A549 treated with AZD2906 at 1 μM for 4 hours (cell line): ENCODE measurements at places on chromosomes 4 and X. TPM values are rescaled to one million over a fixed set of nuclear protein-coding genes. Genes with fewer than 3 reads are reported as not detected.

The MSX1 gene
- total RNA-seq = 5.9 to 10.1 TPM (median 9.0 TPM) in 5 replicates

The SORBS2 gene
- 0.63 to 1.2 TPM (median 0.67 TPM) in 5 replicates for total RNA-seq

The SHISA3 gene
- 0.05 to 0.08 TPM (median 0.07 TPM) in 3 of 5 replicates, not detected in the others for total RNA-seq

The DNAAF6 gene
- total RNA-seq = 0.06 TPM in 1 of 5 replicates, not detected in the others

The CD40LG gene
- not detected in 5 replicates for total RNA-seq

The GAGE12F gene
- not detected in 5 replicates for total RNA-seq

The DKK2 gene
- not detected in 5 replicates for total RNA-seq

The NUDT10 gene
- 1.1 to 1.9 TPM (median 1.4 TPM) in 5 replicates for total RNA-seq

The ABCG2 gene
- 14.1 to 18.6 TPM (median 15.9 TPM) in 5 replicates for total RNA-seq

The SPCS3 gene
- total RNA-seq = 30.9 to 36.8 TPM (median 34.3 TPM) in 5 replicates
